ENCODE measurements at places on chromosomes 13 and 19.

- DNase-seq = no peak
These were observed 14.8 kb downstream of the EPSTI1 start for GRCh38 chr13:42977219-42977659.

GRCh38 chr13:111956261-111957151, 110.4 kb upstream of the SOX1 start:
- DNase-seq = no peak

DNA sequence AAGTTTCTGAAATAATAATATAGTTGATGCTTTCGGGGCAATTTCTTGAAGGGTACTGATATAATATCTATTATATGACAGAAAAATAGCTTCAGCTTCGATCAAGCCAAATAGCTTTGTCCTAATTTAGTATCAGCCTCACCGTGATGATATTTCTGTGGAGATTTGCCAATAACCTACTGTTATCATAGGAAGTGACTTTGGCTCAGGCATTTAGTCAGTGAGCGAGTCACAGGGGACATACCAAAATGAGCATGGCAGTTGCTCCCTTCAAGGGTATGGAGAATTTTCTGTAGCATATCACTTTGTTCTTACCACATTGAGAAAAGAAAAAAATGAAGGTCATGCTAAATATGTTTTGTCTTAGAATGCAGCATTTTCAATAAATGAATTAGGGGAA, 767.6 kb upstream of the SLITRK1 start:
- DNase-seq = no peak

DNA sequence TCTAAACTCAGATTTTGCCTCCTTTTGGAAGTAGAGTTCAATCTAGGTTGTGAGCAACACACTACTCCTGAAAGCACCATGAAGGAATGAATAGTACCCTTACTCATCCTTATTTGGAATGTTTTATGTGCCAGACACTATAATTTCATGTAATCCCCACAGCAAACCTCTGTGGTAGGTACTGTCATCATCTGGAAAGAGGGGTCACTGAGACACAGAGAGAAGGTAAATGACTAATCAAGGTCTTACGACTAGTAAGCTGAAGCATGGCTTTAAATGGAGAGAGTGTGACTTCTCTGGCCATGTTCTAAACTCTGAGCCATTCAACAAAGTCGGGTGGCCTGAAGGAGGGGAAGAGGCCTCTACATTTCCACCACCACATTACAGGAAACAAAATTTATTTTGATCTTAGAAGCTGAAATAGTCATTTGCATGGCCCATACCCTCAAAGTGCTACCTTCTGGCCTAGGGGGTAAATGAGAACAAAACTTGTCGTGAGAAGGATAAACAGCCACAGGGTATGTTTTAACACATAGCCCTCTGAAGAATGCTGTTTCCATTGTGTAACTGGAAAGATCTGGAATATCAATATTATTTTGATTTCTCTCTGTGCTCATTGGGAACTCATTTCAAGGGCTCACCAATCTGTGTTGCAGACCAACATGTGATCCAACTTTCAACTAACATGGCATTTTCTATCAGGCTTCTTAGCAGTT, 180.8 kb upstream of the RFC3 start:
- no peak for DNase-seq

- DNase-seq = peak; percentile 70
These were observed 30.0 kb downstream of the CCNE1 start for GRCh38 chr19:29841559-29842367.
